ENCODE measurements at places on chromosomes 3 and 15. TPM values are rescaled to one million over a fixed set of nuclear protein-coding genes. Genes with fewer than 3 reads are reported as not detected.
A peak's percentile ranks its signal among the peaks of the same experiment; 100 is the strongest.

Gene ABHD14A
- total RNA-seq = 13.9 TPM

Gene ZNF502
- 1.0 TPM for total RNA-seq

Gene LACTB
- 25.0 TPM for total RNA-seq

DNA sequence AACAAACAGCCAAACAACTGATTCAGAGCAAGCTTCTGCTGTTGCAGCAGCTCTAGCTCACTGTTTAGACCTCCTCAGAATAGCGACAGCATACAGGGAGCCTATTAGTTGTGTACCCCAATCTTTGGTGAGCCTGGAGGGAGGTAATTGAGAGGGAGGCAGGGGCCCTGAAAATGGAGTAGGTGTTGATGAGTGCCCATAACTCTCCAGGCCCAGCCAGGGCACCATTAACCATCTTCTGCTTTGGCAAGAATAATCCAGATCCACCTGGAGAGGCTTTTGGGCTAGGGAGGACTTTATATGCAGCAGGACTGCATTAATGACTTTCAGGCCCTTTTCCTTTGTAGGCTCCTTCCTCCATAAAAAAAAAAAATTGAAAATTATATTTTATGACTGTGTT is 20.9 kb downstream of the PLCL2 start:
- no peak for DNase-seq

Gene ERICH6
- 0.06 TPM for total RNA-seq

Gene PIGBOS1
- 12.9 TPM for total RNA-seq

DNA sequence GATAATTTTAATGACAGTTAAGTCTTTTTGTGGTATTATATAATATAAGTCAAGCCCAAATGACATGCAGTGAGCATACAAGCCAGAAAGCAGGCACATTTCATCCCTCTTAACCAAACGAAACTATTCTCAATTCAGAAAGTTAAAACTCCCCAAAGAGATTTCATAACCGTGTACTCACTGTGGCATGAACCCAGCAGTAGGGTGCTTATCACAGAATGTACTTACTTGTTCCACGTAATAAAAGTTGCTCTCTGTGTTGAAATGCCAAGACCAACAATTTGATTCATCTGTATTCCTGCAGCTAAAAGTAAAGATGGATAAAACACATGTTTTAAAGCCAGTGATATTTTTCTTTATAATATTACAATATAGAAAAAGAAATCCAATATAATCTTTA is 12.1 kb downstream of the GK5 start:
- DNase-seq = no peak

GRCh38 chr3:4270720-4271119 is 32.4 kb upstream of the SETMAR start:
- DNase-seq = peak; percentile 11

Gene ROBO2
- total RNA-seq = 9.9 TPM

Gene GOLGA8S
- total RNA-seq = not detected

Gene PATL2
- total RNA-seq = 0.12 TPM

DNA sequence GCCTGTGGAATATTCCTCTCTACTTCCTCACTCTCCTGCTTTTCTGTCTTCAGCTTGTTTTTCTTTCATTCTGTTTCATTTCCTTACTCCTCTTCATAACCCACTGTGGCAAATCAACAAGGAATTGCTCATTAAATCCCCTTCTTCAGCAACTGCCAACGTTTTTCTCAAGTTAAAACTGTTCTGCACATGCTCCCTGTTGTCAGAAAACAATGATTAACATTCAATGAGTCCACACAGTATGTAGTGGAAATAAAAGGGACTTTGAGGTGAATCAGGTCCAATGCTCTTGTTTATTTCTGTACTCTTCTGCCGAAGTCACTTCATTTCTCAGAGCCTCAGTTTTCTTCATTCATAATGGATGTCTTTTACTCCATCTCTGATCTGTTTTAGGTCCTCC is 11.9 kb upstream of the ROBO2 start:
- no peak for DNase-seq

GRCh38 chr3:125229707-125230106 is 17.2 kb upstream of the SLC12A8 start:
- no peak for DNase-seq

GRCh38 chr3:11944052-11944673 is 60.0 kb upstream of the SYN2 start:
- DNase-seq = peak; percentile 52

Gene WDR49
- not detected for total RNA-seq

- no peak for DNase-seq
Measured at GRCh38 chr3:65587650-65588439, 450.9 kb downstream of the MAGI1 start.

Gene FSTL1
- 290 TPM for total RNA-seq

DNA sequence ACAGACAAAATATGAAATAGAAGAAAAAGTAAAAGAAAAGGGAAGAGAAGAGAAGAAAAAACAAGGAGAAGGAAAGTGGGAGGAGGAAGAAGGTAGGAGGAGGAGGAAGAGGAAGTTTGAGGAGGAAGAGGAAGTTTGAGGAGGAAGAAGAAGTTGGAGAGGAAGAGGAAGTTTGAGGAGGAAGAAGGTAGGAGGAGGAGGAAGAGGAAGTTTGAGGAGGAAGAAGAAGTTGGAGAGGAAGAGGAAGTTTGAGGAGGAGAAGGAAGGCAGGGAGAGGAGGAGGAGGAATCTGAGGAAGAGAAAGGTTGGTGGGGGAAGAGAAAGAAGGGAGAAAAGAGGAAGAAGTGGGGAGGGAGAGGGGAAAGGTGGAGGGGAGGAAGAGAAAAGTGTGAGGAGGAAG is 169.2 kb upstream of the RORA start:
- DNase-seq = no peak

- no peak for DNase-seq
Measured at GRCh38 chr3:48364840-48365239, 7.2 kb upstream of the FBXW12 start.

DNA sequence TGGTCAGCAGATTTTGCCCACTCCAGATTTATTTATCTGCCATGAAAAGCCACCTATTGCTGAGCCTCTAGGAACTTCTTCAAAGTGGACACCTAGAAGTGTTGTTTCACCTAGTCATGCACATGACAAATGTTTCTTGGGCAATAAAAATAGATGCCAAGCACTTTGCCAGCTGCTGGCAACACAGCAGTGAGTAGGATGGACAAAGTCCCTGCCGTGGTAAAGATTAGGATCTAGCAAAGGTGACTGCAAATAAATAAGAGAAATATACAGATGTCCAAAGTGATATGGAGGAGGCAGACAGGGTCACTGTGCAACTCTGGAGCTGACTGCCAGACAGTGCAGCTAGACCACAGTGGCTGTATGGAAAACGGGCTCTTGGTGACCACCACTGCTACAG is 137.9 kb downstream of the SUCLG2 start:
- DNase-seq = no peak

DNA sequence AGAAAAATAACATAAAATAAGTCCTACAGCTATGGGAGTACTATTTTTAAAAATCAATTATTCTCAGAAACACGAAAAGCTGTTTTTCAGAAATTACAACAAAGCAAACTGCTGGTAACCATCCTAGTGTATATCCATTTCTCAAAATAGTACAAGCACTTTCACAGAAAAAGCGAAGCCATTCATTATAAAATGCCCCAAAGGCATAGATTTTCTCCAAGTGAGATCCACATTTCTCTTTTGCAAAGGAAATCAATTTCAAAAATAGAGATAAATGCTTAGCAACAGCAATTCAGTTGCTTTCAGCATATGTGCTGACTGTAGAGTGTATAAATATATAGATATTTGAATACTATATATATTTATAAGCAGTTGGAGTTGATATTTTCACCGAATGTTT is 1266.3 kb downstream of the SI start:
- no peak for DNase-seq

Gene SLC6A1
- not detected for total RNA-seq

DNA sequence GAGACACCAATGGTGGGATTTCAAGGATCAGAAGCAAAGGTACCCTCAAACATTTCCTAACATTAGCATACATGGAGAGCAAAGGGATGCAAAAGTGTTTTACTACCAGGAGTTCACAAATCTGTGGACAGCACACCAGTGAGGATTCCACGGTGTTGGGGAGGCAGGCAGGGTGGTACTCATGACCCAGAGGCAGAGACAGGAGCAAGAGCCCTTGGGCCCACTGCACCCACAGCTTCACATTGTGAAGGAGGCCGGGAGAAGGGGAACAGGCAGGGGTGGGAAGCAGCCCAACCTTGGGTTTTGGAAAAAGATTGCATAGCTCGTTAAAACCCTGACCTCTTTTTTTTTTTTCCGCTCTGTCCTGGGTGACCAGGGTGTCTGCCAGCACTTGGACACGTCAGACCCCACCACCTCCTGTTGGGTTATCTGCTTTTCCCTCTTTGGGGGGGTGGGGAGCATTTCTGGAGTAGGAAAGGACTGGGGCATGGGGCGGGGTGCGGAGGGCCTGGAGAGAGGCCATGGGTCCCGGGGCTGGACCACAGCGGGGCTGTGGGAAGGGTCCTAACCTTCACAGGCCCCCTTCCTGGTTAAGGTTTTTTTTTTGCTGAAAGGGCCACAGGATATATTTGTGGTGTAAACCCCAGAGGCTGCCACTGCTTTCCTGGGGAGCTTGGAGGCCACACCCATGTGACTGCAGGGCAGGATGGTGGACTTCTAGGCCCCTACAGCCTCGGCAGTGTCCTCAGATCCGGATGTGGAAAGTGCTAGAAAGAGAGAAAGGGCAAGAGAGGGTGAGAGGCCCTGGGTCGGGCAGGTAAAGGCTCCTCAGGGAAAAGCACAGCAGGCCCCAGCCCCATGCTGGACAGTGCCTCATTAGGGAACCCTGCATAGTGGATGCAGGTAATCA is 12.5 kb downstream of the SH2D7 start:
- DNase-seq = no peak

DNA sequence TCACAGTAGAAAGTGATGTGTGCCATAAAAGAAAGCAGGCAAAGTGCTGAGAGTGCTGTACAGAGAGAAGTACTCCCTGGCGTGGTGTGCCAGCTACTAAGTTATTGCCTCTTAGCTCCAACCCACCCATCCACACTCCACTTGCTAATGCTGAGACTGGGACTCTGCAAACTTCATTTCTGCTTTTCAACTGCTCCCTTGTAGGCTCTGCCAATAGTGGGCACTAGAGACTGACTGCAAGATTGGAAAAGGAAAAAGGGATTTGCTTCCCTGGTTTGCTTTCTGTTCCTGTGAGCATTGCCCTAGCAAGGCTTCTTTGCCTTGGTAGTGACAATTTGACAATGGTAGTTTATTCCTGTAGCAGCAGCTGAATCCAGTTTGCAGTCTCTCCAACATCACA is 56.5 kb upstream of the TMEM108 start:
- no peak for DNase-seq

DNA sequence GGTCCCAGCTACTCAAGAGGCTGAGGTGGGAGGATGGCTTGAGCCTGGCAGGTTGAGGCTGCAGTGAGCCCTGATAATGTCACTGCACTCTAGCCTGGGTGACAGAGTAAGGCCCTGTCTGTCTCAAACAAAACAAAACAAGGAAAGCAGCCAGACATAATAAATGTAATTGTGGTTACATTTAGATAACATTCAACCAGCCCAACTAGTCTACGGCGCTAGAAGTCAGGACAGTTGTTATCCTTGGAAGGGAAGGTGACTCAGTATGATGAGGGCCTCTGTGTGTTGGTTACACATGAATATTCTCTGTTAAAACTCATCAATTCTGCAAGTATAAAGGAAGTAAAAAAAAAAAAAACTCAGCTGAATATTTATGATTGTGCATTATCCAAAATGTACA is 27.0 kb upstream of the CSPG5 start:
- no peak for DNase-seq

Gene DPPA2
- total RNA-seq = not detected

Gene MCF2L2
- total RNA-seq = 0.62 TPM

- DNase-seq = no peak
Measured at GRCh38 chr3:49158103-49158709, 7.9 kb downstream of the CCDC71 start.

Gene MEX3B
- 4.3 TPM for total RNA-seq

Gene KLF13
- total RNA-seq = 20.8 TPM

DNA sequence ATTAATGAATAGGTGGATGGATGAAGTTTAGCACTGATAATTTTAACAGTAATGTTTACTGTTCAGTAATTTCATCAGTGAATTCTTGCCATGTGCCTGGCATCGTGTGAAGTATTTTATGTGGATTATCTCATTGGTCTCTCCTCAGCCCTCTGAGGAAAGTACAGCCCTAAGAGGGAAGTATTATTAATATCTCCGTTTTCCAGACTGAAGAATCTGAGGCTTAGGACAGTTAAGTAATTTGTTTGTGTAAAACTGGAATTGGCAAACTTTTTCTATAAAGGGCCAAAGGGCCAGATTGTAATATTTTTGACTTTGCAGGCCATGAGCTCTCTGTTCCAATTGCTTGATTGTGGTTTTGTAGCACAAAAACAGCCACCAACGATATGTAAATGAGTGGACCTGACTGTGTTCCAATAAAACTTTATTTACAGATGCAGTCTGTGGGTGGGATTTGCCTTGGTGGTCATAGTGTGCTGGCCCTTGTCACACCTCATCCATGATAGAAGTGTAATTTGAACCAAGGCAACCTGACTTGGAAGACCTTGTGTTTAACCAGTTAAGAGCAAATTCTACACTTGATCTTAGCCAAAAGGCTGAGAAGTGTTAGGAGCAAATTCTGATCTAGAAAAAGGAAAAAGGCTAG is 255.3 kb downstream of the FEZF2 start:
- no peak for DNase-seq

GRCh38 chr15:57213862-57214261 is 162.4 kb upstream of the CGNL1 start:
- peak; percentile 33 for DNase-seq

GRCh38 chr15:28107111-28107903 is 8.2 kb upstream of the OCA2 start:
- no peak for DNase-seq

DNA sequence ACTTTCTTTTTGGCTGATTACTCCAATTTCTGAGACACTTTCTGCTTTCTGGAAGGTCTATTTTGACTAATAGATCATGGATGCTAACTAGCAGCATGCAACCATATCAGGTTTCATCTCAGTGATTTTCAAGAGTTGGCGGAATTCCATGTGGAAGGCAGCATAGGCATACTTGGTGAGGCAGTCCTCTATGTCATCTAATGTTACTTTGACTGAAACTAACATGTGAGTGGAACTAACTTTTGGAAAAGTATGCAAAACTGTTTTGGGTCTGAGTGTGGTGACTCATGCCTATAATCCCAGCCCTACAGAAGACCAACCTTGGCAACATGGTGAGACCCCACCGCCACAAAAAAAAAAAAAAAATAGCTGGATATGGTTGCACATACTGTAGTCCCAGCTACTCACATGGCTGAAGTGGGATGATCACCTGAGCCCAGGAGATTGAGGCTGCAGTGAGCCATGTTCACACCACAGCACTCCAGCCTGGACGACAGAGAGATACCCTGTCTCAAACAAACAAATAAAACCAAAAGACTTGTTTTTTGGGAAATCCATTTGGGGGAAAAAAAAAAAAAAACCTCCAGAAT is 1033.7 kb downstream of the ROBO1 start:
- peak; percentile 43 for DNase-seq

Gene TERC
- 68.1 TPM for total RNA-seq

GRCh38 chr3:47746264-47746663 is 35.4 kb downstream of the SMARCC1 start:
- no peak for DNase-seq

GRCh38 chr3:46900007-46900292 is 22.4 kb downstream of the PTH1R start:
- no peak for DNase-seq

Gene FOXB1
- not detected for total RNA-seq

- DNase-seq = no peak
Measured at GRCh38 chr15:47794252-47794914, 77.1 kb downstream of the SEMA6D start.
